NCI-H510A treated with DMSO at 0.1 percent for 48 hours (cell line): ENCODE measurements at places on chromosomes 3 and 15.

DNA sequence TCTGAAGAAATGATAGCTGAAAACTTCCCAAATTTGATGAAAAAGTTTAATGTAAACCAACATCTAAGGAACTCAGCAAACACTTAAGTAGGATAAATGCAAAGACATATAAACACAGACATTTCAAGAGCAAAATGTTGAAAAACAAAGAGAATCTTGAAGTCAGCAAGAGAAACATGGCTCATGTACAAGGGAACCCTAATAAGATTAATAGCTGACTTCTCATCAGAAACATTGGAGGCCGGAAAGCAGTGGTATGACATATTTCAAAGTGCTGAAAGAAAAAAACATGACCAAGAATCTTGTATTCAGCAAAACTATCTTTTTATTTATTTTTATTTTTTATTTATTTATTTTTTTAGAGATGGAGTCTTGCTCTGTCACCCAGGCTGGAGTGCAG lies 10.6 kb upstream of the PRKCI start:
- DNase-seq: no peak

DNA sequence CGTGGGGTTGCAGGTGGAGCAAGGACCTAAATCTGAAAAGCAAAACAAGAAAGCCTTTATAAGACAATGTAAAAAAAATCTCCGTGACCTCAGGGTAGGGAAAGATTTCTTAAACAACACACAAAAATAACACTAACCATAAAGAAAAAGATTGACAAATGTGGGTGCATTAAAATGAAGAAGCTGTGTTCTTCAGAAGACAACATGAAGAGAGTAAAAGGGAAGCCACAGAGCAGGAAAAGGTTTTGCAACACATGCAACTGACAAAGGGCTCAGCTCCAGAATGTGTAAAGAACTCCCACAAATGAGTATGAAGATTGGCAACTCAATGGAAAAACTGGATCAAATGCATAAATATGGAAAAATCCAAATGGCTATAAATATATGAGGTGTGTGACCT lies 74.2 kb downstream of the MAGEF1 start:
- no peak for DNase-seq

GRCh38 chr3:57030721-57031120 lies 29.7 kb upstream of the SPATA12 start:
- DNase-seq: no peak

- no peak for DNase-seq
These were observed 27.1 kb downstream of the SLC12A1 start for GRCh38 chr15:48233246-48233645.

DNA sequence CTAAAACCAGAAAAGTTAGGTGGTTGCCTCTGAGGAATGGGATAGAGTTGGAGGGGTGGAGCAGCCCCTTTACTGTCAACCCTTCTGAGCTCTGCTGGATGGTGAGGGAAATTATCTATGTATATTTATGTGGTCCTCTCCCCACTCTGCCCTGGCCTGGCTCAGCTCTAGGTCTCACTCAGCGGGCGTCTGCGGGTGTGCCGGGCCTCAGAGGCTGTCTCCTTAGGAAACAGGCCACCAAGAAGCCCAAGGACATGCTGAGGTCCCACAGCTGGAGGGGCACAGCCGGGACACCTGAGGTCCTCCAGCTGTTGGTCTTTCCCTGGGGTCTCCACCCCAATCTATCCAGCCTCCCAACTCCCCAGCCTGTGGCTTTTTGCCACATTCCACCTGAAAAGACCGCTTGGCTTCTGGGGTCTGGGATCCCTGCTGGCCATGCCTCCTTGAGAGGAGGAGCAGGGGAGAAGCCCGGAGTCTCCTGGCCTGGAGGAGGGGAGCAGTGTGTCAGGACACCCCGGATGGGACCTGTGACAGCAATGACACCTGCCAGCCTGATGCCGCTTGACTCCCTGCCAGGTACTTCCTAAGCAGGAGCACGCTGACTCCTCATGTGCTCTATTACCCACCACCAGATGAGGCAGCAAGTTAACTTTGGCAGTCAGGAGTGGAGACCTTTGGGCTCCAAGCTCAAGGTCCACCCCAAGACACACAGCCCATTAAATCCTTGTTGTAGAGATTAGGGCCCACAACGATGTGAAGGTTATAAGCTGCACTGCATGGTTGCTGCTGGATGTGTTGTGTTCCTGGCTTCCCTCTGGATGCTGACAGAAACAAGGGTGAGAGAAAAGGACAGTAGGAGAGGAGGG lies at the start of gene SLC28A1:
Gene SLC28A1 (plus strand): TSS at position 747 of the 866 bp plus-strand sequence. CDS start 3,099 bp downstream, outside the sequence.
- DNase-seq: no peak

GRCh38 chr3:157135671-157136396 lies 24.1 kb downstream of the CCNL1 start:
- DNase-seq: no peak

DNA sequence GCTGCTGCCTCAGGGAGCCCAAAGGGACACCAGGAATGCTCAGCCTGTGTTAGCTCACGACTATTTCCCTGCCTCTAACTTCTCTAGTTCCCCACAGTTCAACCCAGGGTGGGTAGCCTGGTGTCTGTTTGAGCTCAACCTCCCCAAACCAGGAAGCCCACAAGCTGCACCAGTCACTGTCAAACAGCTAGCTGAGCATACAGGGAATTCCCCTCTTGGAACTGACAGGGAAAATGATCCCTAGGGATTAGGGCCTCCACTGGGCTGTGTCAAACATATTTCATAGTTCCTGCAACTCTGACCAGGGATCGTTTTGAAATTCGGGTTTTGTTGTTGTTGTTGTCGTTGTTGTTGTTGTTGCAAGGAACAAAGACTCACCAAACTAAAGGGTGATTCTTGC lies 147.1 kb upstream of the ICE2 start:
- no peak for DNase-seq

GRCh38 chr15:95624616-95625361 lies 705.7 kb upstream of the NR2F2 start:
- DNase-seq: no peak

DNA sequence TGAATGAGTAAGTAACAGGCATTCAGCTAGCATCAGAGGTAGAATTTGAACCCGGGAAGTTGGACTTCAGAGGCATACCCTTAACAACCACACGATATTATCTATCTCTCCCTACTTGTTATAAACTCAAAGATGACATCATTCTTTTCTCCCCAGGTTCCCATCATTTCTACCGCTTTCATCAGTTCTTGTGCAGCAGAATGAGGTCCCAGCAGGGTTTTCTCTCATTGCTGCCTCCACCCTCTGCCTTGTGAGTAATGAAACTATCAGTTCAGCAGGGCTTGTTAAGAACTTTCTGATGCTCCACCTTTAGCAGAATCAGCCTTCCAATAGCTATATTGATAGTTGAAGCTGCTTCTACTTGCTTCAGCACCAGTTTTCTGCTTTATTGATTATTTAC lies 487.5 kb upstream of the KCNMB2 start:
- DNase-seq: no peak

DNA sequence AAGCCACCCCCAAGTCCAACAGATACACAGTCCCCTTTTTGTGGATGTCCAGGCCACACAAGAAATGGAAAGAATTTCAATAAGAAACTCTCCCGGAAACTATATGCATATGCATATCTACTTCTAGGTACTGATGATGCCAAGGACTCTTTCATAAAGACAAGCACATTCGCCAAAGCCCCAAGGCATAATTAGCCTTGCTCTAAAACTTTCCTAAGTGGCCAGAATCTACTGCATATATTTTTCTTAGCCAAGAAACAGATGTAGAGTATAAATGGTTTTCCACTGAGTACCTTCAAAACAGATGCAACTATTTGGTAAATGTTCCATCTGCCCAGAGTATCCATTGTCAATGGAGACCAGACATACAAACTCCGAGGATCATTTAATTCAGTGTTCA lies 73.9 kb downstream of the MAGI1 start:
- DNase-seq: no peak

- no peak for DNase-seq
These were observed 16.8 kb upstream of the CADPS start for GRCh38 chr3:62892045-62892444.

DNA sequence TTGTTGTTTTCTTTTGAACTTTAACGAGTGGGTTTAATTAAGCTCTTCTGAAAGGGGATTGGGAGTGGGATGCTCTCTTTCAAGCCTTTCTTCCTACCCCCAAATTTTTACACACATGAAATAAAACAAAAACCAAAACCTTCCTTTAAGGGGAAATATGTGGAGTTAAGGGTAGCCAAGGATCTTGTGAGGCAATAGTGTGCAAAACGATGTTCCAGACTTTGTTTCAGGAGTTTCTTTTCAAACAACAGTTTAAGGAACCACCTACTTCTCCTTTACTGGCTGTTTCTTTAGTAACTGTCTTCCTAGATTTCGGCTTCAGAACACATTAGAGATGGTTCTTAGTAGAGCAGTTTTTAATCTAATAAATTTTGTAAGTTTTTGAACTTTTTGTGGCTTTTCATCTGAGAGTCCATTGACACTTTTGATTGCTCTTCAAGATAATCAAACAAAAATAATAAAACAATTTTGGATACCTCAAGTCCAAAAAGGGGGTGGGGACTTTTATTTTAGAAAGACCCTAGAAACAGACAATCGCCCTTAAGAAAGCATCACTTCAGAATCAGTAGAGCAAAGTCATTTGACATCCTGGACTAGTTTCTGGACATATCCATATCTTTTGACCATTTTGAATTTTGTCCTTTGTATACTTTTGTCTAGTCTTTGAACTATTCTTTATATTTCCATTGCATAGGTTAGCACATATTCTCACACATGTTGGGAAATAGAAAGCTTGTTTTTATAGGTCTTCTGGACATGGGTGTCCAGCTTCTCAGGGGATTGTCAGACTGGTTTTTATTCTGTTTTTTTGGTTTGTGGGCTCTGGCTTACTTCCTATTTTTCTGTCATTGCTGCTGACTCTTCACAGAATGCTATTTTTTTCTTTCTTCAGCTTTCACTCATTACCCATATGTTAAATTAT lies 6.0 kb downstream of the DIPK2A start:
- no peak for DNase-seq

GRCh38 chr3:85846940-85847339 lies 888.2 kb downstream of the CADM2 start:
- no peak for DNase-seq

DNA sequence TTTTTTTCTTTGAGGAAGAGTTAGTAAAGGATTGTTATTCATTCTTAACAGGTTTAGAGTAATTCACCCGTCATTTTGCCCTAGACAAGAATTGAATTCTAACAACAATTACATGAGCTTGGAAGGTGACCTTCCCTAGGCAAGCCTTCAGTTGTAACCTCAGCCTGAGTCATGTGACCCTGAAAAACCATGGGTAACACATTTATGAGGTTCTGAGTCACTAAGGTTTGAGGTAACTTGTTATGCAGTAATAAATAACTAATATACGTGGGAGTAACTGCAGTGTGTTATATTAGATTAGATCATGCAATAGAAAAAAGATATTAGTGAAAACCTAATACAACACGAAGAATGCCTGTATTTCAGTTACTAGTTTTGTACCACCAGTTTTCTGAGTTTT lies 237.6 kb upstream of the NDN start:
- DNase-seq: no peak

GRCh38 chr15:67196222-67196621 lies 58.2 kb downstream of the AAGAB start:
- no peak for DNase-seq

- DNase-seq: no peak
These were observed 9.6 kb upstream of the CLDN16 start for GRCh38 chr3:190378240-190378891.

GRCh38 chr15:90419738-90420406 lies 31.8 kb downstream of the IQGAP1 start:
- no peak for DNase-seq

- DNase-seq: no peak
These were observed 72.2 kb downstream of the LEKR1 start for GRCh38 chr3:156898296-156898880.

GRCh38 chr3:139897759-139898158 lies 37.2 kb upstream of the CLSTN2 start:
- DNase-seq: no peak

DNA sequence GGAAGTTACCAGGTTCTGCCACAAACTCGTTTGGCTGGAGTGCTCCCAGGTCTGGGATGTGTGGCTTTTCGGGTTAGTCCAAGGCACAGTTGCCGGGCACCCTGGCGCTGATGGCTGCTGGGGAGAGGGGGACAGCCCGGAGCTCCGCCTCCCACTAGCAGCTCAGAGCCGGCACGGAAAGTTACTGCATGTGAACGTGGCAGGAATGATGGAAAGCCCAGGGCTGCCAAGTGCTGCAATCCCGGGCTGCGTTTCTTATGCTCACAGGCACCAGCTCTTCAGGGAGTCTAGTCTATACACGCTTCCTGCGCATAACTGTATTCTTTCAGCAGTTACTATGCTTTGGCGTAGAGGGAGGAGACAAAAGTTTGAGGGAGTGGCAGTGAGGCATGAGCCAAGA lies 141.8 kb upstream of the ICE2 start:
- DNase-seq: no peak

DNA sequence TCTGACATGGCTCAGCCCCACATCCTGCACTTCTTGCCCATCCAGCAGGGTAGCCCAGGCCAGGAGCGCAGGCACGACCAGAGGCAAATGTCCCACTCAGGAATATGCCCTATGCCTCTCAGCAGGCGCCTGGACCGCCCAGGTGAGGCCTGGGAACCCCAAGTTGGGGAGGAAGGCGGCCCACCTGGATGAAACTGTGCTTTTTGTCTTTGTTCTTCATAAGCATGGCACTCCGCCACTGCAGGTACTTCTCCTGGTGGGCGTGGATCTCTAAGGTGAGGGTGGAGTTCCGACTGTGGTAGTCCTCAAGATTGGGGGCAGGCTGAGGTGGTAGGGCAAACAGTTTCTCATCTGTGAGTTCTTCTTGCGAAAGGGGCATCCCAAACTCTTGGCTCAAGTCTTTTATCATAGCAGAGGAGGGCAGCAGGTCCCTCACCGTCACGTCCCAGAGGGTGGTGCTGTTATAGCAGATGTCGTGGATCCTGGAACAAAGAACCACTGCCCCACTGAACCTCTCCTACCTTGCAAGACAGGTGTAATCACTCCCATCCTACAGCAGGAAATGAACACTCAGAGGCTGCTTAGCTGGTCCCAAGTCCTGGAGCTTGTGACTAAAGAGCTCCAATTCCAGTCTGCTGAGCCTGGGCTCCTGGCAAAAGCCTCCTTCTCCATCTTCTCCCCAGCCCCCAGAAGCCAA lies 53.2 kb downstream of the ACAD9 start:
- DNase-seq: no peak

DNA sequence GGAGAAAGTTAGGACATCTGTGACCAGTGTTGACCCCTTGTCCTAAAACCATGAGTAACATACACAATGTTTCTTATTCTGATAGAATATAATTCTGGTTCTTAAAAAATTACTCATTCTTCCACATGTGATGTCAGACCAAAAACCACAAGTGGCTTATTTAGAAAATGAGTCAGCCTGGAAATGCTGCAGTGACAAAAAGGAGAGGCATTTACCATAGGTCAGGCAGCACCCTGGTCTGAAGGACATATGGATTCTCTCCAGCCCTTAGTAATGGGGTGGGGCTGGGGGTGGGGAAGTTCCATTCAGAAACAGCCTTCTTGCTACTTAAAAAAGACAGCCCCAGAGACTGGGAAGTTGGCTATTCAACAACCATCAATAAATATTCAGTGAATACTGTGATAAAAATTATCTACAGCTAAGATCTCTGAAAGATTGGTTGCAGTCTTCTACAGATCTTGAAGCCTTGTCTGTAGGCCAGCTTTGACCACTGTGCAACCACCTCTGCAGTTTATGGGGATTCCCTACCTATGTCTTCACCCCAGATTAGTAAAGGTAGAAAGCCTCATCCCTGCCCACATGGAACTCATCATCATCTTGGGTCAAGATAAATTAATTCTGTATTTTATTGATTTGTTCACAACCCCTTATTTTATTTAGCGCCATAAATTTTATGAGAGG lies 34.9 kb upstream of the TIMP4 start:
- no peak for DNase-seq
